ENCODE measurements at places on chromosomes 2 and 18.

DNA sequence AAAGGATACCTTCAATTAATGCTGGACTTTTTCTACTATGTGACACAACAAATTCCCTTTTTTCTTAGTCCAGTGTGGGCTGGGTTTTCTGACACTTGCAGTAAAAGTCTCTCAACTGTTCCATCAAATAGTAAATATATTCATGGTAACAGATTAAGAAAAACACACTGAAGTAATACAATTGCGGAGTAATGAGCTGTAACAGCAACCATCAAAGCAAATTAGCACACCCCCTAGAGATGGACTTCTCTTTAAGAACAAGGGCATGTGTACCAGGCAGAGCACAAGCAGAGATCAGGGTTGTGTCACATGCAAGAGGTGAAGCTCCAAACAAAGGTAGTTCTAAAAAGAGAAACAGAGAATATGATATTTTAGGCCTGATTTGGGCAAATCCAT lies 72.7 kb upstream of the CHRNA1 start:
- no peak for DNase-seq

DNA sequence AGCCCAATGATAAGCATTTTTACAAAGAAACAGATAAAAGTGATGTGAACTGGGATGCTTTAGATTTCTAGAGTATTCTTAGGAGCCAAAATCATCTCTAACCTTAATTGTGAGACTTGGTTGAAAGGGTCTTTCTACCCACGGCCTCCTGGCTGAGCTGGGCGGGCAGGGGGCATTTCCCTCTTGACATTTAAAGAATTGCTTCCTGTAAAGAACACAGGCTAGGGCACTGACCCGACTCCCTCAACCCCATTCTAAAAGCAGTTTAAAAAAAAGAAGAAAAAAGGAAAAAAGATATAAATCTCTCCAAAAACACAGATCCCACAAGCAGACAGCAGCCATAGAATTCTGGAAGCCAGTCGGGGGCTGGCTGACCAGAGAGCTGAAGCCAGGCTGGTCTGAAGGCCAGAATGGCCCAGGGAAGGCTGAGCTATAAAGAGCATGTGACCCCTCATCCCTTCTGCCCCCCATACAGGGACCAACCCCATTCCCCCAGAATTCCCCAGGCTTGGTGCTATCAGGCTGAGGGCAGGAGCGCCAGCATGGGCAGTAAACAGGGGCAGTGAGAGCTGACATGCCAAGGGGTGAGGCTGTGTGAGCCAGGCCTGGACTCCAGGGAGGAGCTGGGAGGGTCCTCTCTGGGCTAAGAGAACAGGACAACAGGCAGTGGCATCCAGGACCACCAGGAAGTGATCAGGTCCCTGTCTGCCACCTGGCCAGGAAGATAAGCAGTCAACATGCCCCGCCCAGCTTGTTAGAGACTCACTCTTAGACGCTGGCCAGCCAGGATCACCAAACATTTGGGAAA lies 188.5 kb downstream of the HDAC4 start:
- no peak for DNase-seq

DNA sequence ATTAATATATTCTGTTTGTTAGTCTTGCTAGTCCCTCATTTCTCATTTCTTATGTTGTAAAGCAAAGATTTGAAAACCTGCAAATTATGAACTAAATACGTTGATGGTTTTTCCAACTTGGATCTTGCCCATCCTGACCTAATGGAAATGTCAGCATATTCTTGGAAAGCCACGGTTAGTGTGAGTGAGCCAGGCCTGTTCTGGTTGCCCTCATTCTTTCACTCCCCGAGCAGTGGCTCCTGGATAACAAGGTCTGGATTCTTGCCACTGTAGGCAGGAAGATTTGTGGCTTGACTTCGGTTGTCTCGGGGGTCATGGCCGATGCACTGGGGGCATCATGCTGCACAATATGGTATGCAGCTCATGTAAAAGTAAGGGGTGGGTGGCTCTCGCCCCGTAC lies 359.1 kb downstream of the MEIS1 start:
- no peak for DNase-seq

GRCh38 chr2:219688560-219689445 lies 61.4 kb downstream of the SLC4A3 start:
- DNase-seq, result peak; percentile 72

DNA sequence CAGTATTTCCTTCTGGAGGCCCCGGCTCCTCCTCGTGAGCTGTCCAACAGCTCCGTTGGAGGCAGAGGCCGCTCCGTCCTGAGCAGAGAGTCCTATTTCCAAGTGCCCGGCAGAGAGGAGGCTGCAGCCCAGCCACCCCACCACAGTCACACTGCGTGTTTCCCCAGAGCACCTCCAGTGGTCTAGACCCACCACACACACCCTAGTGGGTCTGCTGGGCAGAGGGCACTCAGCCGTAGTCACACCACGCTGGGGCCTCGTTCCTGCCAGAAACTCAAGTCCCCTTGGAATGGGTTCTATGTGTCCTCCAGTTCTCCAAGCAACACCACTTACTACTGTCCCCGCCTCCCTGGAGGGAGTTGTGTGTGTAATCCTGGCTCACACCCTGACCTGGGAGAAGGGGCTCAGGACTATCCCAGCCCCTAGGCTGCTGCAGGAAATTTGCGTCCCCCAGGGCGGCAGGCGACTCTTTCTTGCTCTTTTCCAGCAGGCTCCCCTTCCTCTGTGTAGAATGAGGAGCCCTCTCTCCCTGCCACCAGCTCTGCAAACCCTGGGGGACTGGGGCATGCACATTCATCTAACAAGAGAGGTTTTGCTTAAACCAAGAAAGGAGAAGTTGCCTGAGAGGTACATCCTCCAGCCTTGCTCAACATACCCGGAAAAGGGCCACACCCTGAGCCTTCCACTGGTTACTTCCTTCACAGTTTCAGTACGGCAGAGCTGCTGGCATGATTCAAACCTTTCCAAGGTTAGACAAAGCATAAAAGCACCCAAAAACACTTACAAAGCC lies 114.1 kb downstream of the NDUFA10 start:
- DNase-seq, result no peak

DNA sequence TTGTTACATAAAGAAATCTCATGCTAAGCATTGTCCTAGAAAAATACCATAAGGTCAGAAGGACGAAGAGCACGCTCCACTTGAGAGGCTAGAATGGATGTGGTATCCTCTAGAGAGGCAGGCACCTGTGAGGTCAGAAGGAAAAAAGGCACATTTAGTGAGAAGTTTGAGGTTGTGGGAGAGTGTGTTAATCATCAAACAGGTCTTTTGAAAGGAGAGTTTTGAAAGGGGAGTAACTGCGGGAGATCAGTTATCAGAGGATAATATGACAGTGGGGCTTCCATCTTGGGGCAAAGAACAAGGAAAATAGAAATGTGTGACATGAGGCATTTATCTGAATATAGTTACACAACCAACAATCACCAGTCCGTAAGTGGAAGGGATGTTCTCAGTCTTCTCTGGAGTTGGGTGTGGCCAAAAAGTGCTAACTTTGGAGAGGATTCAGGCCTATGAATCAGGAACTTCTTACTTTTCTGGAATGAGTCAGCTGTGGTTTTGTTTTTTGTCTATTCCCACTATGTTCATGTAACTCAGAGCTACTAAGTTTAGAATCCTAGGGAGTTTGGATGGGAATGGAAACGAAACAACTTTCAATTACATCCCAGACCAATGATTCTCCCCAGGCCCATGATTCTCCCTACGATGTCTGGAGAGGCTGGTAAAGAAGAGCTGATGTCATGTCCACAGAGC lies 451.4 kb upstream of the ST6GAL2 start:
- no peak for DNase-seq

GRCh38 chr18:21391074-21391673 lies 149.1 kb downstream of the GREB1L start:
- peak; percentile 28 for DNase-seq

DNA sequence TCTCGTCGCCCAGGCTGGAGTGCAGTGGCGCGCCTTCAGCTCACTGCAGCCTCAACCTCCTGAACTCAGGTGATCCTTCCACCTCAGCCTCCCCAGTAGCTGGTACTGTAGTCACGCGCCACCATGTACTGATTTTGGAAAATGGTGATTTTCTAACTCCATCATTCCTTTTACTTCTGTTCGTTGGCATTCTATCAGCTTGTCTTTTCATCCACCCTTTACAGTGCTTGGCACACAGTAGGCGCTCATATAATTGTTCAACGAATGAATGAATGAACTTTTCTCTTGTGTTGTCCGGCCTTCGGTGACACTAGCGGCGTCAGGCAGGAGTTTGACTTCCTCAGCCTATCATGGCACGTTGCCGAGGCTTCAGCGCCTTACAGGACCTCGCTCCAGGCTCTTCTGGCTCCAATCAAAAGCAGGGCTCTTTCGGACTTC lies 373 bp upstream of the MTHFD2 start:
- DNase-seq, result no peak

- DNase-seq, result peak; percentile 9
Observed at GRCh38 chr2:223306371-223306770, 254.4 kb downstream of the KCNE4 start.

DNA sequence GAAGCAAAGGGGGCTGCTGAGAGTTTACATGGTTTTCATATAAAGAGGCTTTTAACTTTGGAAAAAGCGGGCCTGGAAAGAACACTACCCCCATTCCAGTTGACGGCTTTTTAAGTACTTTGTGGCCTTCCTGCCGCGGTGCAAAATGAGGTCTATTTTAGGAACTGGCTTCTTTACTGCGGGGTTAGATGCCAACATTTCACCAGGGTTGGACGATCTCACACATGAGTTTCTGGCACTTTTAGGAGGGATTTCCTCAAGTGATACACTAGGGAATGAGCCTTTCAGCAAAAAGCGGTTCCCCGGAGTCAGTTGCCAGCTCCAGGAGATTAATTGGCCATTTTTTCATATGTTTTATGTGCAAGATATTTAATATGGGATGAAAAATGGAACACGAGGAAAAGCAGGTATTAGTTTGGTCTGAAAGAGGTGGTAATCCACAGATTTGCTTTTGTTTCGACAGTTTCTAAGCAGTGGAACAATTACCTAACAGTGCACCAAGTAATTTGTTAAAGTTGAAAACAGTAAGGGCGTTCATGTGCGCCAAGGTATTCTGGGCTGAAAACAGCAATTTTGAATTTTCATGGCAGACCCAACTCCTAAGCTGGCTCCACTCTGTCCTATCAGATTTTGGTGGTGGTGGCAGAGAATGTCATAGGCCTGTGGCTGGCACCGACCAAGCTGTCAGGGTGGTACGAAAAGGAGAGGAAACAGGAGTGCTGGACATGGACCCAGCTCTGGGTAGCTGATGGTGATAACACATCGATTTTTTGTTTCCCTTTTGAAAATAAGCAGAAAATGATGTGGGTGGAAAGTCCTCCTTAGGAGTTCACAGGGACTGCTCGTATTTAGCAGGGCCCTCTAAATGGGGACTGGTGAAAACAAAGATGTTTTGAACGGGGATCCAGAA lies 55.6 kb upstream of the FZD5 start:
- DNase-seq, result no peak

DNA sequence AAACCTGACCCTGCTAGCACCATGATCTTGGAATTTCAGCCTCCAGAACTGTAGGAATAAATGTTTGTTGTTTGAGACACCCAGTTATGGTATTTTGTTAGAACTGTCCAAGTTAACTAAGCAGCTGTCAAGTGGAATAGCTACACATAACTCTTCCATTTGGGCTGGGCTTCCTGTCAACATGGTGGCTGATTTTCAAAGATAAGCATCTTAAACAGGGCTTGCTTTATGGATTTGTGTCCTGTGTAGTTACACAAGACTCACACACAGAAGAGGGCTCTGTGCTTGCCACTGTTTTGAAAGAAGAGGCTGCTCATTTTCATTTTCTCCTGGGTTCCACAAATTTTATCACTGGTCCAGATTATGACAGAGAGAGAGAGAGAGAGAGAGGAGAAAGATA lies 35.7 kb downstream of the GCG start:
- DNase-seq, result no peak

- DNase-seq, result no peak
Observed at GRCh38 chr18:78459668-78460067, 520.0 kb upstream of the SALL3 start.

GRCh38 chr18:36809590-36810381 lies 19.0 kb downstream of the TPGS2 start:
- peak; percentile 26 for DNase-seq

GRCh38 chr18:79479761-79480161 lies 84.0 kb downstream of the NFATC1 start:
- DNase-seq, result no peak

DNA sequence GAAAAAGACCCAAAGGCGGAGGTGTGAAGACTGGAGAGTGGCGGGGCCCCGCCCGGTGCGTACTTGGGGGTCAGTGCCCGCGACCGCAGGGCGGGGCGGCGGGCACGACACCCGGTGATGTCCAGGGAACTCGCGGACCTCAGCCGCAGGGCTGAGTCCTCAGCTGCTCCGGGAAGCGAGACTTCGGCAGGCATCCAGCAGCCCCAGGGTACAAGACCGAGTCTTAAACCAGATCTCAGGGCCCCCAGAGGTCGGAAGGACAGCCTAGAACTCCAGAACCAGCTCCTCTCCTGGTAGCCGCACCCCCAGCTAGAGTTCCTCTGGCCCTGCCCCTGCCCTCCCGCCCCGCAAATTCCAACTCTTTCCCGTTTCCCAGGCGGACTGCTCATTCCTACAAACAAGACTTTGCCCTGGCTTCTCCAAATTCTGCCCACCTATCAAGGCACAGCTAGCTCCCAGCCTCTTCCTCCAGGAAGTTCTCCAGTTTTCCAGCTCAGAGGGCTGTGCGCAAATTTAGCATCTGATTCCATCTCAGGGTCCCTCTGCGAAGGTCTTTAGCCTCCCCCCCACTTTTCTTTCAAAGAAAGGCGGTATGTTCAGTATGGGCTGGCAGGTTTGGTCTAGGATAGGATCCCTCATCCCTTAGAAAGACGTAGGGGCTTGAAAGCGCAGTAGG lies 26.0 kb upstream of the NOTO start:
- DNase-seq, result no peak

- DNase-seq, result peak; percentile 42
Observed at GRCh38 chr2:55779459-55780421, 86.1 kb upstream of the PNPT1 start.

DNA sequence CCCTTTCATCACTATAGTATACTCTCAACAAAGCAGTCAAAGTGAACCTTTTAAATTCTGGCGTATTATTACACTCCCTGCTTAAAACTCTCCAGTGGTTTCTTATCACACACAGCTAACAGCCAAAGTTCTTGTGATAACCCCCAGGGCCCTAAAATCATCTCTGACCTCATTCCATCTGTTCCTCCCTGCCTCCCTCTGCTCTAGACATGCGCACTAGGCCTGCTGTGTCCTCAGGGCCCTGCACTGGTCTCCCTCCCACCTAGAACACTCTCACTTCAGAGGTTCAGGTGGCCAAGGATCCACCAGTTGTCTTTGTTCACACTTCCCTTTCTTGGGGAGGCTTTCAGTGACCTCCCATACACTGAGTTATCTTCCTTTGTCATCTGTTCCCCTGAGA lies 603.4 kb downstream of the DSC3 start:
- no peak for DNase-seq

- no peak for DNase-seq
Observed at GRCh38 chr2:195307751-195308150, 349.3 kb upstream of the SLC39A10 start.

GRCh38 chr2:147547440-147547839 lies 297.4 kb upstream of the ACVR2A start:
- DNase-seq, result no peak

GRCh38 chr18:12838178-12838634 lies 45.8 kb downstream of the PTPN2 start:
- peak; percentile 93 for DNase-seq
